ENCODE measurements at places on chromosomes 11 and 22.

DNA sequence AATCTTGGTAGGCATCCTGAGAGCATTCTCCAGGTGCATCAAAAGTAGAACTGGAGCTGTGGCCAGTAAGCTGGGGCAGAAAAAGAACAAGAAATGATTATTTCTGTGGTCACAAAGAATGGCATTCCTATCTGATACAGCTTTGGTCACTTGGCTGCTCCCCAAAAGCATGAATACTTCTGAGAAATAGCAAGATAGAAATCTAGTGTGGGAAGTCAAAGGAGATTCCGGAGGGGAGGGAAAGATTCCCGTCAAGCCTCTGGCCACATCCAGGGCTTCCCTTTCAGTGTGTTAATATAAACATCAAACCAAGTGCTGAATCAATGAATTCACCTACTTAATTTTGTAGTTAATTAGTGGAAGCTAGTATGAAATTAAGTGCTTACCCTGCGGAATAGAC lies 1185.4 kb downstream of the LRRC4C start:
- no peak for DNase-seq

GRCh38 chr11:111423250-111423615 lies 44.2 kb upstream of the POU2AF1 start:
- DNase-seq: no peak

DNA sequence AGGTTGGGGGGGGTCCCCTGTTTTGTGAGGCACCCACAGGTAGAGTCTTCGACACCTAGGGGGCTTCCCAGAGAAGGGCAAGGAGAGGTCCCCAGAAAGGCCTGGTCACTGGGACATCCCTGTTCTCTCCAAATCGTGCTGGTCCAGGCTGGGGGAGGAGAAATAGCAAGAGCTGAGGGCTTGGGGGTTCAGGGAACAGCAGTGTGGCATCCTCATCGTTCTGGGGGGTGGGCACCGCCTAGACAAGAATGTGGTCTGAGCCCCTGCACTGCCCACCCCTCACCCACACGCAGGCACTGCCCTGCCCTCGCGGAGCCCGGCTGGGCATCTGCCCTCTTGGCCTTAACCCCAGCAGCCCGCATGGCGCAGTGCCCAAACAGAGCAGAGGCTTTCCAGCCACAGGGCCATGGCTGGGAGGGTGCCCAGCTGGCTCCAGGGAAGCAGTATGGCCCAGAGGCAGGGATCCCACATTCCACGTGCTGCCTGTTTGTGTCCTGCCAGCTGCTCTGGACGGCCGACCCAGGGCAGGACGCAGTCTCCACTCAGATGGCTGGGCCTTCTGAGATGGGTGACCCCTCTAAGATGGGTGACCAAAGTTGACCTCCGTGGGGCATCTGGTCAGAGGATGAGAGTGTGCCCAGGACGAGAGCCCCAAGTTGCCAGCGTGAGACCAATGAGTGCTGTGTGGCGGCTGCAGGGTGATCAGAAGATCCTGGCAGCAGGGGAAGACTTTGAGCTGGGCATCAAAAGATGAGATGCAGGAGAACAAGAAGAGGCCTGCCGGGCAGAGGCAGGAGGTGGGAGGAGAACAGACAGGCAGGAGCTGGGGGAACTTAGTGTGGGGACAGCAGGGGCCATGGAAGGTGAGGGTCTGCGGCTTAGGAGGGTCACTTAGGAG lies 14.4 kb downstream of the SCARF2 start:
- DNase-seq: no peak

- DNase-seq: peak; percentile 44
Measured at GRCh38 chr22:50308986-50309600, 1.6 kb upstream of the PLXNB2 start.

GRCh38 chr11:2468363-2469235 lies 23.8 kb downstream of the KCNQ1 start:
- no peak for DNase-seq

DNA sequence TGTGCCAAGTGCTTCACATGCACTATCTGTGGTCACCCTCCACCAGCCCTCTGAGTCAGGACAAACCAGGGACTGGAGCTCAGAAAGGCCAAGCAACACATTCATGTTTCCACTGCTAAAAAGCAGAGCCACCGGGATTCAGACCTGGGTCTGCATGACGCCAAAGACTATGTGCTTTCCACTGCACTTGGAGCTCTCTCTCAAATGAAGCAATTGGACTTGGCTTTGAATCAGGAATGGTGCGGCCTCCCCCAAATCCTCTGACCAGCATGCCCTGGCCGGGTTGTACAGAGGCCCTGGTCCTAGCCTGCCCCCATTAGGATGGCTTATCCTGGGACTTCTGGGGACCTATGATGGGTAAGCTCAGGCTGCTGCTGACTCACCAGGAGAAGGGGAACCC lies 80.7 kb downstream of the PKNOX2 start:
- no peak for DNase-seq

DNA sequence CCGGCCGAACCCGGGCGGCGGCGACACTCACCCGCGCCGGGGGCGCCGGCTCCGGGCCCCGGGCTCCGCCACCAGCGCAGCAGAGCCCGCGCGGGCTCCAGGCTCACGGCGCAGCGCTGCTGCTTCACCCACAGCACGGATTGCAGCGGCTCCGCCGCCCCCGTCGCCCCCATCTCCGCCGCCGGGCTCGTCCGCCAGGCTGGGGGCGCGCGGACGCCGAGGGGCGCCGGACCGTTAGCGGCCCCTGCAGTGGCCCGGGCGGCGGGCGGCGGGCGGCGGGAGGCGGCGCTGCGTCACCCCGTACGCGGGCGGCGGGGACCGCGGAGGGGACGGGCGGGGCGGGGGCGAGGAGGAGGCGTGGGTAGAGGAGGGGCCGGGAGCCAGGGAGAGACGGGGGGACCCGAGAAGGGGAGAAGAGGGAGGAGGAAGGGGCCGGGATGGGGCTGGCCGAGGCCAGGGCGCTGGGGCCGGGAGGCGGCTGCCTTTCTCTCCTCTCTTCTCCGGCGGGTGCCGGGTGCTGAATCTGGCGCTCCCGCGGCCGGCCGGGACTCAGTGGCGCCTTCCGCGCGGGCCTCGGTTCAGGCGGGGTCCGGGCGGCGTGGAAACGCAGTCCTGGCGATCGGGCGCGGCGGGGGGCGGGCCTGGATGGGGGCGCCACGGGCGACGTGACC lies at the start of gene CERK:
CERK (minus strand) TSS at position 277 of the 671 bp plus-strand sequence; CDS start at position 173, 104 bp downstream.
- DNase-seq: peak; percentile 55

DNA sequence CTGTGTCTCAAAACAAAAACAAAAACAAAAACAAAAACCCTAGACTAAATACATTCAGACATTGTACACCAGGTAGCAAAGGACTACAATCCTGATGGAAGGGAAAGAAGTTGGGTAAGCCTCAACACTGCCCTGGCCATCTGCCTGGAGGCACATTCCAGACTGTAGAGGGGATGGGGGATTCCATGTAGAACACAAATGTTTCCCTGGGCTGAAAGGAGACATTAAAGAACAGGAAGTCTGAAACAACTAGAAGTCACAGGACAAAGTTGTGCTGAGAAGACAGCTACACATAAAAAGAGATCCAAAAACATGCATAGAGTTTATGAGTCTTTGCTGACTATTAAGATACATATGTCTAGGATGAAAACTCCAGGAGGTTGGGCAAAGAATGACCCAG lies 83.9 kb downstream of the RRAS2 start:
- no peak for DNase-seq

DNA sequence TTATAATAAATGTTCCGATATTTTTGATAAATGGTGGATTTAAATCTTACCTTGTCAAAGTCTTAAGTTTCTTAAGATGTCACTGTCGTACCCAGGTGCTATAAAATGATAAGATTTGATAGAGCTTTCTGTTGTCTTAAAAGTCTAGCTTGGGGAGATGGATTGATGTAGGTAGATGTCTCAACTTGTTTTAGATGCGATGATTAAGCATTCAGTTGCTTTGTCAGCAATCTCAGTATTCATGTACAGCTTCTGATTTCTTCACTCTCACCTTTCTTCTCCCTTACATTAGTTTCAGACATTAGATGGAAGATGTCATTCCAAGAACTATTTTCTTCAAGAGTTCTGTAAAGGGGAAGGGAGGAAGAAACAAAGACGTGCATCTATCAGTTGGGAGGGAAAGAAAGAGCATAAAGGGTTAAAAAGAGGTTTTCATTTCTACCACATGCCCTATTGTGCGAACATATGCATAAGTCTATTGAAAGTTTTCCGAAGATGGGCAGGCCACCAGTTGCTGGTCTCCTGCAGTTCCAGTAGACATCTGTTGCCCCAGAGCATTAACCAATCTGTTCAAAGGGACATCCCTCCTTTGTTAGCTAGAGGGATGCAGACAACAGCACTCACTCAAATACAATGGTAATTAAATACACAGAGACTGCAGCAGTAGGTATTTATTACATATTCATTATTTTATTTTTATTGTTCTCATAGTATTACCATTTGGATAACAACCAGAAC lies 38.4 kb downstream of the ZC3H12C start:
- no peak for DNase-seq

DNA sequence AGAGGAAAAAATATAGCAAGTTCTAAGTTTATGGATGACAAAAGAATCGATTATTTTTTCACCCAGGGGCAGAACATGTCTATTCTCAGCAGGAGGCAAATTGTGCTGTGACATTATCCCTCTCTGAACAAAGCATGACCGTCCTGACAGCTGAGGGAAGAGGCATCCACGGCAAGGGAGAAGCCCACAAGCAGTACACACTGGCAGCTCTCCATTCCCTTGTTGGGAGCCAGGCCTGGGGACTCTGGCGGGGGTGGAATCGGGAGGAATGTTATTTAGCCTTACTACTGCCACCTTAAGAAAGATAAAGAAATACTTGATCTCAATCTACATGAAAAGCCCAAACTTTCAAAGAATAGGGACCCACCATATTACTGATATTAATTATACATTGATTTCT lies 3.4 kb downstream of the KIRREL3 start:
- no peak for DNase-seq

GRCh38 chr11:111585371-111585770 lies 16.9 kb upstream of the SIK2 start:
- peak; percentile 37 for DNase-seq

- no peak for DNase-seq
Measured at GRCh38 chr11:116310226-116310625, 462.6 kb downstream of the BUD13 start.
